Fibroblast of villous mesenchyme (primary cell): ENCODE measurements at places on chromosomes 1 and 21. TPM values are rescaled to one million over a fixed set of nuclear protein-coding genes. Genes with fewer than 3 reads are reported as not detected.

The SPOCD1 gene
- 62.2 and 73.4 TPM in 2 replicates for total RNA-seq

The OLFML2B gene
- total RNA-seq: 4.8 and 5.2 TPM in 2 replicates

The SPRR1B gene
- total RNA-seq: not detected in 2 replicates

The CFAP107 gene
- total RNA-seq: not detected in 2 replicates

The CHAF1B gene
- 3.5 and 3.9 TPM in 2 replicates for total RNA-seq

The TP73 gene
- not detected in 2 replicates for total RNA-seq

The ELAPOR1 gene
- total RNA-seq: 0.43 and 0.64 TPM in 2 replicates

The SLFNL1 gene
- total RNA-seq: under 0.01 and 0.64 TPM in 2 replicates

The ACTL8 gene
- total RNA-seq: not detected in 2 replicates

The PDC gene
- 0.43 TPM in 1 of 2 replicates, not detected in the other for total RNA-seq

The PLPP3 gene
- 10.3 and 14.7 TPM in 2 replicates for total RNA-seq

The DNALI1 gene
- 7.1 and 7.3 TPM in 2 replicates for total RNA-seq

The RCSD1 gene
- total RNA-seq: 0.64 and 1.3 TPM in 2 replicates
